ENCODE measurements at places on chromosomes 16 and 17.

GRCh38 chr17:30576326-30576861, 99.2 kb downstream of the GOSR1 start:
- DNase-seq, result no peak

DNA sequence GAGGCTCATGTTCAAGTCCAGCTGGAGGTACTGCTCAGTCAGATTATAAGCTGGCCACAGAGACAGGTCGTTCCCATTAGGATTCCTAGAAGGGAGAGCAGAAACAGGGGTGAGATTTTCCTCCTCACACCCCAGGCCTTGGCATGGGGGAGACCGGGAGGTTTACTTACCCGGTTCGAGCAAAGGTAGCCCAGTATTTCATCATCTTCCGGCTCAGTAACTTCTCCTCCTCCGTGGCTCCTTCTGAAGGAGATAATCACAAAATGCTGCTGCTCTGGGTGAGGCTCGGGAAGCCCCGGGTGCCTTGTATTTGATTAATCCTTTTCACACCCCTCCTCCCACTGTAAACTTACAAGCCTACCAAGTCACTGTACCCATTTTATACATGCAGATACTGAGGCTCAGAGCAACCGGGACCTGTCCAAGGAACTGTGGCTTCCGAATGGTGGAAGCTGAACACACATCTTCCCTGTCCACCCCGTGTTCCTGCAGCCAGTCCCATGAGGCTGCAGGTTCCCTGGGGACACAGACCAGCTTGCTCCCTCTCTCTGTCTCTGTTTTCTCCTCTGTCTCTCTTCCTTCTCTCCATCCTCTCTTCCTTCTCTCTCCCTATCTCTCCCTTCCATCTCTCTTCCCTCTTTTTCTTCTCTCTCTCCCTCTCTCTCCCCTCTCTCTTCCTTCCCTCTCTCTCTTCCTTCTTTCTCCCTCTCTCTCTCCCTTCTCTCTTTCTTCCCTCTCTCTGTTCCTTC, 13.9 kb upstream of the CES1 start:
- DNase-seq, result no peak

DNA sequence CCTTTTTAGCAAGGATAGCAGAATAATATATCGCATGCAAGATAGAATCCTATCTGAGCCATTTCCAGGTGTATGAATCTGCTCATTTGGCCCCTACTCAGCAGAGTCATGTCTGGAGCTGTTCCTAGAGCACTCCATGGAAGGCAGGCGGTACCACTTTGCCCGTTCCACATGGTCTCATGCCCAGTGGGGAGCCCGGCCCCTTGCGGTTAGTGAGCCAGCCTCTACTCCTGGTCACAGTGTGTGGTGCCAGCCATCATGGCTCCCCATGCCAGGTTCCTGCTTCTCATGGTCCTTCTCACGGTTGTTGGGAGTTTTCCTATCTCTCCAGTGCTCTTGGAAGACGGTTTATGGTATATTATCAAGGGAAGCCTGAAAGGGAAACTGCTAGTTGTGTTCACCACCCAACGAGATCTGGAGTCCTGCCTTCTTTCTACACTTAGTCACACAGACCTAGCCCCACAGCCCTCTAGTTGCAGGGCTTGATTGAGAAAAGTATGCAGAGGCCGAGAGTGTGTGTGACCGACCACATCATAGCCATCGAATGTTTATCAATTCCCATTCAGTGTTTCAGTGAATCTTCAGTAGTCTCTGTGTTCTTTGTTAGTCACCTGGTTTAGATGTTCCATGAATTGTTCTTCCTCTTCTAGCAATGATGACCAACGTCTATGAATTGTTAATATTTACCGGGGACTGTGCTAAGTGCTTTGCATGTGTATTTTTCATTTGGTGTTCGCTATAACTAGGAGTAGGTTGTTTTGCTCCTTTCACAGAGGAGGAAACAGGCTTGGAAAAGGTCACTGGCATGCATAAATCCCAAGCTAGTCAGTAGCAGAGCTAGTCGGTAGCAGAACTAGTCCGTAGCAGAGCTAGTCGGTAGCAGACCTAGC, 9.6 kb downstream of the JPT2 start:
- DNase-seq, result peak; percentile 43

GRCh38 chr17:1183171-1183873, 3.5 kb upstream of the ABR start:
- peak; percentile 41 for DNase-seq

GRCh38 chr17:15154618-15155017, 110.5 kb downstream of the PMP22 start:
- no peak for DNase-seq

- DNase-seq, result no peak
Observed at GRCh38 chr17:56173026-56173425, 19.8 kb downstream of the ANKFN1 start.

GRCh38 chr17:62825182-62825581, 17.1 kb upstream of the MARCHF10 start:
- no peak for DNase-seq

Measured in kidney glomerular epithelial cell (primary cell).